Activated CD4-positive, alpha-beta T cell treated with anti-CD3 and anti-CD28 coated beads, Interleukin-2, amount 50 U/mL, for 1 hour (primary cell): ENCODE measurements at places on chromosomes 6 and 20.

GRCh38 chr6:134472661-134473060, 154.7 kb upstream of the SGK1 start:
- no peak for DNase-seq

DNA sequence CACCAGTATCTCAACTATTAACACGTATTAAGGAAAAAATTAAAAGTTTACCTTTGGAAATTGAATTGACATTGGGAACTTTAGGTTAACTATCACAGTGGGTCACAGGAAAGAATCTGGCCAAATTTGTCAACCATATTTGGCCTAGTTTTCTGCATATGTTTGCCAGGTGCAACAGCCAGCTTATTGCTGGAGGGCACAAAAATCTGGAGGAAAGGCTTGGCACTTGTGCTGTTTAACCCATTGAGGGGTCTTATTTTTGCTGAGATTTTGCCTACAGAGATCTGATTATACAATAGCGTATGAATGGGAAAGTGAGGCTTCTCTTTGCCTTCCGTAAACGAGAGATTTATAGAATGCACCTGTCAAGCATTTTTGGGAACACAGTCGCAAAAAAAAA, 190.4 kb downstream of the PRL start:
- DNase-seq, result no peak

GRCh38 chr6:74671558-74672025, 534.3 kb downstream of the COL12A1 start:
- no peak for DNase-seq

DNA sequence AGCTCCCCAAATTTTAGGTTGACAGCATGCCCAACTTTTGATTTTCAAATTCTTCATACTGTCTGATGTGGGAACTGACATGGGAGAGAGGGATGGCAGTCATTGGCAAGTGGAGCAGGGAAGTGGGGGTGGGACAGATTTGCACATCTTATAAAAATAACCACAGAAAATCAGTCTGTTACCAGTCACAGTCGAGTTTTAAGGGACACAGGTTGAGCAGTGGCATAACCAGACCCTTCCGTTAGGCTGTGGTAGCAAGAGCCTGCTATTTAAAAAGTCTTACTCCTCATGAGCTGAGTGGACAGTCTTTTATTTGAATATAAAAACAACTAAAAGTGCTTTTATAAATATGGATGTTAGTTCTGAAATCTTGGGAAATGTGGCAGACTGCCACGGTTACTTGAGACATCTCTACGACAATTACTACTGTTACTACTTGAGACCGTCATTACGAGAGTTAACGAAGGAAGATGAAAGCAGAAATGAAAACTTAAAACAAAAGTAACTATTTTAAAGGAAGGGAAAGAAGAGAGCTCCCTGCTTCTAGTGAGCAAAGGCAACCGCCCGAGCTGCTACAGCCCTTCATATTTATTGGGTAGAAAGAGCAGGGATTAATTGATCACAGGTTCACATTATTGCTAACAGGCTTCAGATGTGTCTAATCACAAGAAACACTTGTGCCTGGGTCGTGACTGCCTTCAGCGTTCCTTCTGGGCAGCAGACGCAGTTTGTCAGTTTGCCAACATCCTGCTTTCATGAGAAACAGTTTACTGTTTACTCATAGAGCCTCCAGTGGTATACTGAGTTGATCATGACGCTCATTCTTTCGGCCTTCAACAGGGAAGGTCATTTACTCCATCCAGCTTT, 71.3 kb downstream of the EFHC1 start:
- no peak for DNase-seq

DNA sequence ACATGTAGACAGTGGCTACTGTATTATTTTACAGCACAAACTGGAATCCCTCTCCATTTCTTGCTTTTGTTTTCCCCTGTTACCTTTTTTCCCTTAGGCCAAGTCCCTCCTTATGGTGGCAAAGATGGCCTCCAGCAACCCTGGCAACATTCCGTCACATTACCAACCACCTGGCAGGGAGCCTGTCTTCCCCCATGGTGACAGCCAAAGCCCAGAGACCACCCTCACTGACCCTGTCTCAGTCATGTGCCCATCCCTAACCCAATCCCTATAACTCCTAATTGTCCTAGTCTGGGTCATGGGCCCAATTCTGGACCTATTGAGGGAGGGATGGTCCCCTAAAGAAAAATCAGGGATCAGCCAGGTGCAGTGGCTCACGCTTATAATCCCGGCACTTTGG, 27.6 kb downstream of the PARD6B start:
- DNase-seq, result no peak

- DNase-seq, result no peak
Measured at GRCh38 chr6:133854364-133855275, 34.3 kb upstream of the TCF21 start.

GRCh38 chr6:24924580-24925356, 11.0 kb downstream of the RIPOR2 start:
- peak; percentile 38 for DNase-seq

DNA sequence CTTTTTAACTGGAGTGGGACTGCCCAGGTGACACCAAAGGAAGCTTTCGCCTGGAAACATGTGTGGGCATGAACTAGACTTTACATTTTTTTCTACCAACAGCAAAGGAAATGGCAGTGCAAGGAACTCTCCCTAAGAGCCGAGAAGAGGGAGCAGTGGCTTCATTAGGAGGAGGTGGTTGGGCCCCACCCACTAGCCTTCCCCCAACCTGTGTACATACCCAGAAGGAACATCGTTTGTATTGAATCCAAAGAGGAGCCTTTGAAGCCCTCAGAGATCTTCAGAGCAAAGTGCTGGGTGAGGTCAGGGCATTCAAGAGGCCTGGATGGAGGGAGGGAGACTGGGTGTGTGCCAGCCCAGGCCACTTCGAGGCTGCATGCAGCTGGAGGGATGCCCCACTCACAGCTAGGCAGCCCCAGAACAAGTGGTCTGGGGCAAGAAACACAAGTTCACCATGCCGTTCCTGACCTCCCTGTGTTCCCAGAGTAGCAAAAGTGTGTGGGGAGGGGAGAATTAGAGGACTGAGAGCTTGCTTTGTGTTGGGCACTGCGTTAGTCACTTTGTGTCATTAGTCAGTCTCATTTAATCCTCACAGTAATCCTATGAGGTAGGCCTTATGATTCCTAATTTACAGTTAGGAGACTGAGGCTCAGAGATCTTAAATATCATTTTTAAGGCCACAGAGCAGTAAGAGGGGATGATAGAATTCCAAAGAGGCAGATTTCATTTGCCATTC, 191.6 kb upstream of the SUPT3H start:
- DNase-seq, result no peak

- DNase-seq, result no peak
Measured at GRCh38 chr20:54184071-54184470, 10.3 kb upstream of the CYP24A1 start.

- peak; percentile 44 for DNase-seq
Measured at GRCh38 chr6:148464319-148465010, 121.8 kb downstream of the SASH1 start.

- DNase-seq, result no peak
Measured at GRCh38 chr6:75815756-75816155, 66.7 kb downstream of the MYO6 start.

- no peak for DNase-seq
Measured at GRCh38 chr20:33636776-33637175, 25.4 kb upstream of the C20orf144 start.
